ENCODE measurements at places on chromosomes 12 and 14.

GRCh38 chr12:124542021-124542949 is 25.1 kb downstream of the NCOR2 start:
- DNase-seq, result no peak

DNA sequence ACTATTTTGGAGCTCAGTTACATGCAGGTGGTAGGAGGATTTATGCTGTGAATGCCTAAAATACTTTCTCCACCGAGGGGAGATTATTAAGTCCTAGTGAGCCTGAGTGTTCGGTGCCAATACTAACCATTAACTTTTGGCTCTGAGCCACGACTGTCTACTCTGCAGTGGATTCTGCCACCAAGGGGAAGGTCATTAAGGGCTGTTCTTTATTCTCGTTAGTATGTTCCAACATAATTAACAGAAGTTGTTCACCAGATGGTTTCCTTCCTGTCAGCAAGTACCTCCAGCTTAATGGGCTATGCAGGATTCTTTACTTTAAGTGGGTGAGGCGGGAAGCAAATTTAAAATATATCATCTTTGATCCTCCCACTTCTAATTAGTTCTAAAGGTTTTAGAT is 326.3 kb downstream of the BMP4 start:
- DNase-seq, result peak; percentile 3

- no peak for DNase-seq
These were observed 129.0 kb upstream of the HMGA2 start for GRCh38 chr12:65695113-65695865.

GRCh38 chr12:116164250-116165035 is 113.0 kb downstream of the MED13L start:
- peak; percentile 38 for DNase-seq

GRCh38 chr14:93084402-93084801 is 31.3 kb downstream of the ITPK1 start:
- DNase-seq, result no peak

GRCh38 chr14:55838529-55839052 is 258.6 kb downstream of the KTN1 start:
- no peak for DNase-seq

DNA sequence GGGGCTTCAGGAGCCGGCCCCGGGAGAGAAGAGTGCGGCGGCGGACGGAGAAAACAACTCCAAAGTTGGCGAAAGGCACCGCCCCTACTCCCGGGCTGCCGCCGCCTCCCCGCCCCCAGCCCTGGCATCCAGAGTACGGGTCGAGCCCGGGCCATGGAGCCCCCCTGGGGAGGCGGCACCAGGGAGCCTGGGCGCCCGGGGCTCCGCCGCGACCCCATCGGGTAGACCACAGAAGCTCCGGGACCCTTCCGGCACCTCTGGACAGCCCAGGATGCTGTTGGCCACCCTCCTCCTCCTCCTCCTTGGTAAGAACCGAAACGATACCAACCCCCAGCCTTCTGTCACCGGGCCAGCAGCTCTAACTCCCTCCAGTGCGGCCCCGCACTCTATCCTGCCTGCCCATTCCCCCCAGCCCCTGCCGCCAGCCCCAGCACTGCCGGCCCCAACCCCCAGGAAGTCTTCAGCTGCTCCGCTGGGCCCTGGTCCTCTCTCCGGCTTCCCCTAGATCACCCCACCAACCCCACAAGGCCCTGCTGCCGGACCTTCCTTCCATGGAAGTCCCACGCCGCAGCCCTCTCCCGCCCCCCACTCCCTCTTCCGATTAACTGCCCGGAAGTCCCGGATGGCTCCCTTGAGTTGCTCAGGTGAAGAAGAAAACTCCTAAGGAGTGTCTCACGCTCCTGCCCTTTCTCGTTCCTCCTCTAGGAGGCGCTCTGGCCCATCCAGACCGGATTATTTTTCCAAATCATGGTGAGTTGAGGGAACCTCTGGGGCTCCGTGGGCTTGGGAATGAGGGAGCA is 693 bp downstream of the LRP10 start:
- DNase-seq, result peak; percentile 83

DNA sequence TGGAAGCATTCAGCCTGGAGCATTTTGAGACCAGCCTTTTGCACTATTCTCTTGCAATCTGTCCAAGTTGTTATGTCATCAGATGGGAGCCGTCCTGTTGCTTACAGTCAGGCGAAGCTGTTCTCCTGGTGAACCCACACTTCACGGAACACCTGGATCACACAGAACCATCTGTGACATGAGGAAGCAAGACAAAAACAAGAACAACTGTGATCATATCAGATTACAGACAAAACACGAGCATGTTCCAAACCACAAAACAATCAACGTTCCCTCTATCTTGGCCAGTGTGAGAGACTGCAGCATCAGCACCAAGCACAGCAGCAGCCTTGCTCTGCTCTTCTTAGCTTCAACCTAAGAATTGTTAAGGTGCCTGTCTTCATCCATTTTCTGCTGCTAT is 180.5 kb upstream of the SFSWAP start:
- no peak for DNase-seq

- no peak for DNase-seq
These were observed 121.7 kb downstream of the ETNK1 start for GRCh38 chr12:22746720-22747119.

GRCh38 chr12:128909653-128910052 is 56.4 kb downstream of the GLT1D1 start:
- no peak for DNase-seq

DNA sequence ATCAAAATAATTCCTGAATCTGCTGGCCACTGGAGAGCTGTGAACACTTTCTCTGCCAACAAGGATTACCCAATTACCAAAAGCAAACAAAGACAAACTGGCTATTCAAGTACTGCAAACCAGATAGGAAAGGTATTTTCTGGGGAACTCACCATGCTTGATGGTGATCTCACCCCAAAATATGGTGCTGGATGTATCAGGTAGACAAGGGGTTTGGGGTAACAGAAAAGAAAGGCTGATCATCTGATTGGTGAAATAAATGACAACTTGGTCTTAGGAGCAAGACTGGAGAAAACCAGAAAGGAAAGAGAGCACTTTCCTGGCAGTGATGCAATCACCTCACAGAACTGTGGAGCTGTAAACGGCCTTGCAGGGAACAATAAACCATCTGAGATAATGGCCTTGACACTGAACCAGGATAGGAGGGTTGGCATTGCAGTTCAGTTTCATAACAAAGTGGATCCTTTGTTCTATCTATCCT is 31.0 kb upstream of the NPFF start:
- no peak for DNase-seq

GRCh38 chr12:65465766-65466547 is 187.5 kb downstream of the MSRB3 start:
- no peak for DNase-seq

DNA sequence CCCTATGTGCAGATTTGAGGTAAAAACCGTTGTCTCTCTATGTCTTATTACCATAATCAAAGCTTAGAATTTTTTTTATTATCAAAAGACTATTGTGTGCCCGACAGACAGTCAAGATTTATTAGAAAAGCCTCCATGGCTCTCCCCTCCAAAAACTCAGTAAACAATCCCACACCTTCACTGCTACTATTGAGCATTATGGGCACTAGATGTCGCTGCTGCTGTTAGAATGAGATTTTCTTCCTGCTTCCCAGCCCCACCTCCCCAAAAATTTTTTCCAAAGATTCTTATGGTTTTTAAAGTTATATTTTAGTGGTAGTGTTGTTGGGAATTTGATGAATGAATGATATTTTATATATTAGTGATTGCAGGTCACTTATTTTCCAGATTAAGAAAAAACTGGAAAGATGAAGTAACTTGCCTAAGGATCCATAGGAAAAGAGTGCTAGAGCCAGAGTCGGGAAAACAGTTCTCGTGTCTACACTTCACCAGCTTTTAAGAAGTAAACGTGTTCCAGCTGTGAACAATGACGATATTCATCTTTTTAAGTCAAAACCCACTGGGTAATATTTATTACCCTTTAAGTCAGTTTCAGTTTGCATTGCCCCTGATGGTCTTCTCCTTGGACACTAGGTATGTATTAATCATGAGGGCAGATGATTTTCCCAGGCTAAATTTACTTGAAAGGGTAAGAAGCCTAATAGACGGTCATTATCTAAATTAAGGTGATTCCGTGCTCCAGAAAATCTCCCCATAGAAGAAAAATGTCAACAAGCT is 12.2 kb upstream of the FOXG1 start:
- peak; percentile 58 for DNase-seq

DNA sequence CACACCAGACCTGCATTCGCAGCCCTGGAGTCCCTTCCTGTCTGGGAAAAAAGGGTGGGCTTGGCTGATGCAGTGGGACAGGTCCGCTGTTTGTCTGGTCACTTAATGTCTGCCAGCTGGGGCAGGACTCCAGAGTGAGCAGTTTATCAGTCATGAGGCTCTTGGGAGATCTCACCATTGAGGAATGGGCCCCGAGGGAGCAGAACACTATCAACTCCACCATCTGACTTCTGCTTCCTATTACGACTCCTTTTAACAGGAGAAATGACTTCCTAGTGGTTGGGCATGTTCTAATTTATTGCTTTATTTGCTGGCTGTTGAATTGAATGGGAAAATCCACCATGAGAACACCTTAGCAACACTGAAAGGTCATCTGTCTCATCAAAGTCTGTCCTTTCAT is 182.5 kb upstream of the RASSF8 start:
- DNase-seq, result peak; percentile 80

DNA sequence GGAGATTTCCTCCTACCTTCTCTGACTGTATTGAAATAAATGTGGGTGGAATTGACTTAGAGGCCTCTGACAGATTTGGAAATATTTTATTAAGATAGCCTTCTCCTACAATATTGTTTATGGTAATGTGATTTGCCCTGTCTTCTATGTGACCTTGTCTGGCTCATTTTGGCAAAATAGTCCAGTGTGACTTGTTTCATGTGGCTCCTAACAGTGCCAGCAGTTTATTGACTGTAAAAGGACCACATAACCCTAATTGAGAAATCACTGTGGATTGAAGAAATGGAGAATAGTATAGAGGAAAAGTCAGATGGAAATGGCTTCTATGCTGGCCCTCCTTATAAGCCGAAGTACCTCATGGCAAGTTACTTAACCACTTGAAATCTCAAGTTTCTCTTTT is 170.9 kb upstream of the PTPRQ start:
- DNase-seq, result no peak

DNA sequence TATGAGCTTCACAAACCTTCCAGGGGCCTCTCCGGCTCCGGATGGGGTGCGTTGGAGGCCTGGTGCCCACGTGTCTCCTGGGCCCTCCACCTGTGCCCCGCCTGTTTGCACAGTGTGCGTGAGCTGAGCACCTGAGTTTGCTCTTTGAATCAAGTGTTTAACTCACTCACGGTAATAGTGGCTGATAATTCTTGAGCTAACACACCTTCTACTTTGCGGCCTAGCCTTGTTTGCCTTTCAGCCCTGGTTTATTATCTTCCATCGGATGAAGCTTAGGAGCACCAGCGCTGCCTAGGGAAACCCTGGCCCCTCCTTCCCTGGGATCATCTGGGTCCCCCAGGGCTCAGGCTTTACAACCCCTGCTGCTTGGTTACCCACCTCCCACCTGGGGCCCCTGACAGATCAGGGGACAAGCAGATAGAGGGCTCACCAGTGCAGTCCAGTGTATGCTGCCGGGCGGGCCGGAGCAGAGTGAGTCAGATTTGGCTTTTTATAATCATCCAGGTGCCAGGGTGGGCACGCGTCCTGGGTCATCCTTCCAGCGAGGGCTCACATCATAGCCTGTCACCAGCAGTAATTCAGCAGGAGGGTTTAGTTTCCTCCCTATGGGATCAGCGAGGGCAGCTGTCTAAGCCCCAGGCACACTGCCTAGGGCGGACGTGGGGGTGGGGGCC is 62.8 kb upstream of the RFLNA start:
- DNase-seq, result no peak

GRCh38 chr12:51863363-51863932 is 14.9 kb upstream of the FIGNL2 start:
- no peak for DNase-seq

DNA sequence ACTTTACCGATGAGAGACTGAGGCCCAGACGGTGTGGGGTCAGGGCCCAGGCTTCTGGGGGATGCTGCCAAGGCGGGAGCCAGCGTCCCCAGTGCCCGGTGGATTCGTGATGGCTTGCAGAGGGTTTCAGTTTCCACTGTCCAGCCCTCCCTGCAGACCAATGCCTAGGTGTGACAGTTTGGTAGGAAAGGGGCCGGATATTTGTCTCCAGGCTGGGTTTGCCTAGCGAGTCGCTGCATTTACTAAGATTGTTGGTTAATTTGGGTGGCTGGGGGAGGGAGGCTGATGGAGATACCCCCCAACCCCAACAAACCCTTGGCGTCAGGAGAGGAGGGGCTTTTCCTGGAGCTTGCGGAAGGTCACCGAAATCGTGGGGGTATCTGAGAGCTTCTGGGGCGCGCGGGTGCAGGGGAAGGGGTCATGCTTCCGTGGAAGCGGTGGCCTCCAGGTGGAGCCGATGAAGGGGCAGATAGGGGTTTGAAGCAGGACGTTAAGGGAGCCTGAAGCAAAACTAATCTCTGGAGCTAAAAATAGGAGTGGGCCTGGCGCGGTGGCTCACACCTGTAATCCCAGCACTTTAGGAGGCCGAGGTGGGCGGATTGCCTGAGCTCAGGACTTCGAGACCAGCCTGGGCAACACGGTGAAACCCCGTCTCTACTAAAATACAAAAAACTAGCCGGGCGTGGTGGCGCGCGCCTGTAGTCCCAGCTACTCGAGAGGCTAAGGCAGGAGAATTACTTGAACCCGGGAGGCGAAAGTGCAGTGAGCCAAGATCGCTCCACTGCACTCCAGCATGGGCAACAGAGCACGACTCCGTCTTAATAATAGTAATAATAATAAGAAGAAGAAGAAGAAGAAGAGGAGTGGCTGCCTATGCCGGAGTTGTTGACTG is 1.1 kb upstream of the CDC42BPB start:
- peak; percentile 65 for DNase-seq

Measured in SK-N-SH (cell line).